ENCODE measurements at places on chromosomes 13 and 19. TPM values are rescaled to one million over a fixed set of nuclear protein-coding genes. Genes with fewer than 3 reads are reported as not detected.

The FRY gene
- total RNA-seq, result 137 TPM

The IL12RB1 gene
- total RNA-seq, result 0.75 TPM

The PRODH2 gene
- not detected for total RNA-seq

The LENG9 gene
- 1.1 TPM for total RNA-seq

The PLVAP gene
- 18.1 TPM for total RNA-seq

The CCDC122 gene
- total RNA-seq, result 3.4 TPM

The ZIC5 gene
- total RNA-seq, result not detected

Measured in Right ventricle myocardium superior (tissue), 1 donor.